ENCODE measurements at places on chromosomes 5 and 9.

GRCh38 chr5:30581198-30581935 lies 612.1 kb upstream of the CDH6 start:
- no peak for DNase-seq

DNA sequence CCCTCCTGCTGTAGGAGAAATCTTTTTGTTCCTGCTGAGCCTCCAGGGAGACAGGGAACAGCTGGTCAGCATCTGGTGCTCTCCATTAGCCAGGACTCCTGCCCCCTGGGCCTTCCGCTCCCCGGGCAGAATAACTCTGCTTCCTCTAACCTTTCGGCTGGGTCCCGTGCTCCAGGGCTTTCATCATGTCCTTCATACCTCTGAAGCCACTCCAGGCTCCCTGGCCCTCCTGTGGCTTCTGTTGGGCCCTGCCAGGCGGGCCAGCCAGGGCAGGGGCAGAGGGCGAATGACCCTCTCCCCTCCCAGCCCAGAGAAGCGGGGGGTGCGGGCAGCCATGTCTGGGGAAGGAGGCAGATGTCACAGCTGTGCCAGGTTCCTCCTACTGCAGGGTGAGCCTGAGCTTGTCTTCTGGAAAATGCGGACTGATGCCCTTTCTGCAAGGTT lies 81.7 kb upstream of the LMX1B start:
- DNase-seq, result no peak

DNA sequence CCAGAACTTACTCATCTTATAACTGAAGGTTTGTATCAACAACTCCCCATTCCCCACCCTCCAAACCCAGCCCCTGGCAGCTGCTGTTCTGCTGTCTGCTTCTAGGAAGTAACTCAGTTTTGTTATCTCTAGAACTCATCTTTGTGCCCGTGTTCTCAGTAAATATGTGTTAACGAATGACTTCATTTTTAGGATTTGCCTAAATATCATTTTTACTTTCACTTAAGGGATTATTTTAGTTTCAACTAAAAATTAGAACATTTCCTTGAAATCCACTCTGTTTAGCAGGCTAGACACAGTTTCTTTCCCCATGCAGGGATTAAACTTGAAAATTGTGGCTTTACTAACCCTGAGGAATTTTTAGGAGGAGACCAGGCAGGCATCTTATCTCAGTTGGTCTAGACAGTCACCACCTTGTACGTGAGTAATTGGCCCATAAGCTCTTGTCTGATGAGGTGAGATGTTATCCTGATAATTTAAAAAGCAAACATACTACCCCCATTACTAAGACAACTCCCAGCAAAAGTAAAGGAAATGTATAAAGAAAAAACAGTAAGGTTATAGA lies 68.2 kb upstream of the TNFAIP8 start:
- no peak for DNase-seq

GRCh38 chr9:71793386-71794105 lies 25.2 kb upstream of the CEMIP2 start:
- peak; percentile 95 for DNase-seq

GRCh38 chr9:69946800-69947437 lies 96.7 kb upstream of the MAMDC2 start:
- peak; percentile 93 for DNase-seq

GRCh38 chr5:160188141-160189015 lies 40.9 kb upstream of the FABP6 start:
- DNase-seq, result peak; percentile 30

DNA sequence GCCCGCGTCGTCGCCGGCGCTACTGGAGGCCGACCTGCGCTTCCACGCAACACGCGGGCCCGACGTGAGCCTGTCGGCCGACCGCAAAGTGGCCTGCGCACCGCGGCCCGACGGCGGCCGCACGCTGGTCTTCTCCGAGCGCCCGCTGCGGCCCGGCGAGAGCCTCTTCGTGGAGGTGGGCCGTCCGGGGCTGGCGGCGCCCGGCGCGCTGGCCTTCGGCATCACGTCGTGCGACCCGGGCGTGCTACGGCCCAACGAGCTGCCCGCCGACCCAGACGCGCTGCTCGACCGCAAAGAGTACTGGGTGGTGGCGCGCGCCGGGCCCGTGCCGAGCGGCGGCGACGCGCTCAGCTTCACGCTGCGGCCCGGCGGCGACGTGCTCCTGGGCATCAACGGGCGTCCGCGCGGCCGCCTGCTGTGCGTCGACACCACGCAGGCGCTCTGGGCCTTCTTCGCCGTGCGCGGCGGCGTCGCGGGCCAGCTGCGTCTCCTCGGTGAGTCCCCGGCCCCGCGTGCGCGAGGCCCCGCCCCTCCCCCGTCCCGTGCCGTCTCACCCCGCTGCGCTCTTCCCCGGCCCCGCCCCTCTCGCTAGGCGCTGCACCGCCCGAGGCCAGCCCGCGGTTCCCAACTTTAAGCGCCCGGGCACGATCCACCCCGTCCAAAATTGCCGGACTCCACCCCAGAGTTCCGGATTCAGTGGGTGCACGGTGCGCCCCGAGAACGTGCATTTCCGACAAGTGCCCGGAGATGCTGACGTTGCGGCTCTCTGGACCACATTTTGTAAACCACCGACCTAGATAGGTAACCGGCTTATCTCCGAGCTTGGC lies 42.8 kb downstream of the NEURL1B start:
- DNase-seq, result no peak

DNA sequence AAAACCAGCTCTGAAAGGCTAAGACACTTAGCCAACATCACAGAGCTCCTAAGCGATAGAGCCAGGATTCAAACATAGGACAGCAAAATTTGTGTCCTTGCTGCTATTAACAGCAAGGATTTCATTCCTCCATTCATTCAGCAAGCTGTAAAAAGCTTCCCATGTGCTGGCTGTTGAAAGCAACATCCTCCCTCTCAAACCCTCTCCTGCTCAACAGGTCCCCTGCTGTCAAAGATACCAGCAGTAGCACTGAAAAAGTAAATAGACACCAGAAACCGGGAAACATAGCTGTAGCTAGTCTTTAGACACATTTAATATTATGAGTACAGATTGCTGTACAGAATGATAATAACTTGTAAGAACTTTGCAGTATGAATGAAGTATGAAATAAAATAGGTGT lies 52.6 kb upstream of the ADAMTSL1 start:
- no peak for DNase-seq

DNA sequence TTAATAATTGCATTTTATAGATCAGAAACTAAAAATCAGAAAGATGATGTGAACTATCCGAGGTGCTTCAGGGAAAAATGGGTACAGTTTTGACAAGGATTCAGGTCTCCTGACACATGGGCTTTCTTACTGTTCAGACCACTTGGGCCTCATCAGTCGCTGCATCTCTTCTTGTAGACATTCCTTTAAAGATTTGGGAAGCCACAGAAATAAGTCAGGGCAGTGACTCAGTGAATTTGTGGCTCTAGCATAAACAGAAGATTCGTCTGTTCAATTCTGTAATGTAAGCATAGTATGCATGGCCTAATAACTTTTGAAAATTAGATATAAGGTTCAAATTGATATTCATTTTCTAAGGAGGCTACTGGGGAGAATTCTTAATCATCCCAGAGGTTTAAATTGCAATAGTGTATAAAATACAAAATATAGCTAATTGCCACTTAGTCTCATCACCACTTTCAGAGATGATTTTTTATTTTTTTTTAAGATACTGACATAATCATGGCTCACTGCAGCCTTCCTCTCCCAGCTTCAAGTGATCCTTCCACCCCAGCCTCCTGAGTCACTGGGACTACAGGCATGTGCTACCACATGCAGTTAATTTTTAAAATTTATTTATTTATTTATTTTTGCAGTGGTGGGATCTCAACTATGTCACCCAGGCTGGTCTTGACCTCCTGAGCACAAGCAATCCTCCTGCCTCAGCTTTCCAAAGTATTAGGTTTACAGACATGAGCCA lies 48.9 kb downstream of the RASEF start:
- DNase-seq, result no peak

- no peak for DNase-seq
Observed at GRCh38 chr5:135063511-135064234, 29.6 kb upstream of the PITX1 start.

DNA sequence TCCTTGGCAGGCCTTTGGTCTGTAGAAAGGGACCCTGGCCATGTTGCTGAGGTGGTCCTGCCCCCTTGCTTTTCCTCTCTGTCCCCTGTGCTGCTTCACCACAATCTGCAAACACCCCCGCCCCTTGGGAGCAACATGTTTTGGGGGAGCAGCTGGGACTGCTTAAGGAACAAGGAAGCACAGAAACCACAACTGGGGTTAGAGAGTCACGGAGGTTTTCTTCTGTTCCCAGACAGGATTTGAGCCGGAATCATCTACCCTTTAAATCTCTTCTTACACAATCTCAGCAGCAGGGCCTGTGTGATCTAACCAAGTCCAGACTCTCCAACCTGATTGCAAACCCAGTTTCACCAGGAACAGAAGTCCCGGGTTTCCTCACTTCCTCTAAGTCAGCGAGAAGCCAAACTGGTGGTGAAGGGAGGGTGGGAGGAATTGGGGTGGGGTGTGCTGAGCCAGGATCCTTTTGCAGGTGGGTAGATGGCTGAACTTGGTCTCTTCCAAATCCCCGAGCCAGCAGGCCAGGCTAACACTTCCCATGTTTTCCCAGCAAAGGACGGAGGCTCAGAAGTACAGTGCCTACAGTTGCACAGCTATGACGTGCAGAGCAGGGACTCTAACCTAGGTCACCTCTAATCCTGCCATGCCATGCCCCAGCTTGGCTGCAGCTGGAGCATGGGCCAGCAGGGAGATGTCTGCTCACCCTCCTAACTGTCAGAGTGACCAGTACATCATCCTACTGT lies 25.0 kb downstream of the SH3PXD2B start:
- peak; percentile 48 for DNase-seq

DNA sequence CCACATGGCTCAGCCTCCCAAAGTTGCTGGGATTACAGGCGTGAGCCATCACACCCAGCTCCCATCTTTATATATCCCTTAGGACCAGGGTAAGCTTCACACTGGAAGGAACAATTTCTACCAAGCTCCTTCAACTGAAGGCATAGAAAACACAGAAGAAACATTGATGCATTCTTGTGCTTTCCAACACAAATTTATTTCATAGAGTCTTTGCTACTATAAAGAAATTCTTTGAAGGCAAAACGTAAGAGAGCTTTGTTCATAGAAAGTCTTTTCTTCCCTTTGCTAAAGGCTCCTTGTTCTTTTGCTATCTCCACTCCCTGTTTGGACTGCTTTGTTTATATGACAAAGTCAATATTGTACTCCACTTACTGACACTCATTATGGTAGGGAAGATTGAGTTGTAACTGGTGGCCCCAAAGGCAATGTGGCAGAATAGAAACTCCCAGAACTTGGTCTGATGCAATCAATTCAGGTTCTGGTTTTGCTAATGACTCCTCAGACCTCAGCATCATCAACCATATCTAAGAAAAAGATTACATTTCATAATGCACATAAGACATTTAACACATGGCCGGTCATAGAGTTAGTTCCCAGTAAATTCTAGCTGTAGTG lies 97.4 kb upstream of the CLINT1 start:
- no peak for DNase-seq

GRCh38 chr9:121945281-121945680 lies 147.8 kb downstream of the TTLL11 start:
- no peak for DNase-seq

DNA sequence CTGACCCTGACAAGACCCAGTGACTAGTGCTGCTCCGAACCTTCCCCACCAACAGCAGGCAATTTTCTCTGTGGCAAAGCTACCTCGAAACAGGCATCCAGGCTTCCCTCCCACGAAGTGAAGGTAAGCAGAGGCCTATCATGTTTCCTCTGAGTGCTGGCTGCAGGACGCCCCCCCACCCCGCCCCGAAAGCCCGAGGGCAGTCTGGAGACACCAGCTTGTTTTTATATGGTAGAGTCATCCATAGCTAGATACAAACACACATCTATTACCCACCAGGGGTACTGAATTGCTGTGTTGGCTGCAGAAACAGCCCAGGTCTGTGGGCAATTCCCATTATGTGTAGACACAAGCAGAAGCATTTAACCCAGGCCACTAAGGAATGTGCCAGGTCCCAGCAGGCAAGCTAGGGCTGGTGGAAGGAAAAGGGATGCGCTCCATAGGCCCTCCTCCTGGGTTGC lies 40.4 kb downstream of the LIX1 start:
- no peak for DNase-seq

- DNase-seq, result no peak
Observed at GRCh38 chr9:107248714-107249113, 34.4 kb upstream of the RAD23B start.

GRCh38 chr5:40474250-40474649 lies 205.5 kb upstream of the PTGER4 start:
- no peak for DNase-seq

GRCh38 chr5:51651889-51652288 lies 268.6 kb downstream of the ISL1 start:
- peak; percentile 80 for DNase-seq

DNA sequence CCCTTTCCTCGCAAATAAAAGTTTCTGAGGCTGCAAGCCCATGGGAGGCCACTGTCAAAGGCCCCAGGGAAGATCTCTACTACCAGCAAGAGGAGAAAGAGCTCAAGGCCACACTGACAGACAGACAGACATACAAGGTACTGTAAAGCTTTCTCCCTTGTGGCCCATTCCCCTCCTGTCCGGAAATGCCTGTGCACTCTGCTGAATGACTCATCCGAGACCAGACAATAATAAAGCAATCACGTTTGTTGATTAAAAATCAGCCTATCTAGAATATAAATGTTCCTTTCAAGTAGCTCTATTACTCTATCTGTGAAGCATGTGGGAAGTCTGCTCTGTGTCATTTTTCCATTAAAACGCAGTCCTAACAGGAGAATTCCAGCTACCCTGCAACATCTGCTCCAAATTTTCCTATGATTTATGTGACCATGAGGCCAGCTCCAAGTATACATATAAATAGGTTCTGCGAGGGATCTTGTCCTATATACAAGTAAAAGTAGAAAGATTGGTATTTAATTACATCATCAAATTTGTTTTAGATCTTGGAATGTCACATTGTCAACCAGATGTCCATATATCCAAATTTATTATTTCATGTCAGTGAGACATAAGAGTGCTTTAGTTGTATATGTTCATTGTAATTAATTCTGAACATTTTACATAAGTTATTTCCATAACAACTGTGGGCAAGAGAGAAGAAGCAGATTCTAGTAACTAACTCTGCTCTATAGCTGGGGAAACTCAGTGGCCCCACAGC lies 34.7 kb upstream of the TGFBI start:
- DNase-seq, result peak; percentile 24

DNA sequence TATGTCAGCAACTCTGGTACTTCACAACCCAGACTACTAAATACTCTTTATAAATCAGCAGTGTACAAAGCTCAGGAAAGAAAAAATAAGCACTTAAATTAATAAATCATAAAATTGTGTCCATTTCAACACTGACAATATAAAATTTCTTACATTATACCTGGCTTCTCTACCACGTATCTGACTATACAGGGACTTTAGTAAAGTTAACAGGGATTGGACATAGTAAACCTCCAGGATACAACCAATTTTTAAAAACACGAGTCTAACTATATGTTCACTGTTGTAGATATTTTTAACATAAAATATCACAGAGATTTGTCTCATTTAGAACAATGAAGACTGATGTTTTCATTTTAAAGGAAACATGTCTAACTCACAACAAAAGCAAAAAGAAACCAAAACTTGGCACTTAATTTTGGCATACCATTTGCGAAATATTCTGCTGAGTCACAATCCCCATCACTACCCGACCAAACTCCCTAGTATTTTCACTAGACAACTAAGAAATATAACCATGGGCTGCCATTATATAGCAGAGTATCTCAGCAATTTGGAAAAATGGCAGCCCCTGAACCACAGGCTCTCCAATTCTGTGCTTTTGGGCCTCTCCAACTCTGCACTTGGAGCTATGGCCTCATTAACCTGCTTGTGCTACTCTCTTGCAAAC lies 14.4 kb downstream of the FAM169A start:
- peak; percentile 24 for DNase-seq

- DNase-seq, result no peak
Observed at GRCh38 chr5:102289251-102289899, 6.7 kb downstream of the SLCO4C1 start.

Measured in renal cortical epithelial cell (primary cell).